NCI-H446 (cell line): ENCODE measurements at places on chromosomes 13 and 19.

DNA sequence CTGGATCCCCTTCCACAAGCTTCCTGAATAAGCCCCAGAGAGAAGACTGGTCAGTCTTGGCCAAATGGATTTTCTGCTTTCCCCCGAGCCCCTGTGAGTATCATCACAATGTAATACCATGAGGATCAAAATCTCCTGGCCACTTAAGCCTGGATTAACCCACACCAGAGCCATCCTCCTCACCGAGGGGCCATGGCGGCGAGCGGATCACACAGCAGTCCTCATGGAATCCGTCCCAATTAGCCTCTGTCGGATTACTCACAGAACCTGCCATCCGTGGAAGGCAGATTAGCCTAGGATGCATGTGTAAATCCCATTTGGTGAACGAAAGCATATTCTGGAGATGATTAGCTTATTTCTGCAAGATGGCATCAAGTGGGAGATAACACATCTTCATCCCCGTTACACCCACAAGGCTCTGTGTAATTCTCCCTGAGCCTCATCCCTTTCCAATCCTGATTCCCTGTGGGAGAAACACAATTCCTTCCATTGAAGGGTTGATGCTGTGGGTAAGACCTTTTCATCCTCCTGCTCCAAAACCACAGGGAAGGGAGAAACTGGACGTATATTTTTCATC, 42.5 kb downstream of the GNG7 start:
- DNase-seq: no peak

DNA sequence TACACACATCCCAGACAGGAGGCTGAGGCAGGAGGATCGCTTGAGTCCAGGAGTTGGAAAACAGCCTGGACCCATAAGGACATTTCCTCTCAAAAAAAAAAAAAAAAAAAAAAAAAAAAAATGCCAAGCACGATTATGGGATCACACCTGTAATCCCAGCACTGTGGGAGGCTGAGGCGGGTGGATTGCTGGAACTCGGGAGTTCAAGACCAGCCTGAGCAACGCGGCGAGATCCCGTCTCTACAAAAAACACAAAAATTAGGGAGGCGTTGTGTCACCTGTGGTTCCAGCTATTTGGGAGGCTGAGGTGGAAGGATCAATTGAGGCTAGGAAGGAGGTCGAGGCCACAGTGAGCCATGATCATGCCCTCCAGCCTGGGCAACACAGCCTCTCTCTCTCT, 973 bp upstream of the OCEL1 start:
- no peak for DNase-seq

DNA sequence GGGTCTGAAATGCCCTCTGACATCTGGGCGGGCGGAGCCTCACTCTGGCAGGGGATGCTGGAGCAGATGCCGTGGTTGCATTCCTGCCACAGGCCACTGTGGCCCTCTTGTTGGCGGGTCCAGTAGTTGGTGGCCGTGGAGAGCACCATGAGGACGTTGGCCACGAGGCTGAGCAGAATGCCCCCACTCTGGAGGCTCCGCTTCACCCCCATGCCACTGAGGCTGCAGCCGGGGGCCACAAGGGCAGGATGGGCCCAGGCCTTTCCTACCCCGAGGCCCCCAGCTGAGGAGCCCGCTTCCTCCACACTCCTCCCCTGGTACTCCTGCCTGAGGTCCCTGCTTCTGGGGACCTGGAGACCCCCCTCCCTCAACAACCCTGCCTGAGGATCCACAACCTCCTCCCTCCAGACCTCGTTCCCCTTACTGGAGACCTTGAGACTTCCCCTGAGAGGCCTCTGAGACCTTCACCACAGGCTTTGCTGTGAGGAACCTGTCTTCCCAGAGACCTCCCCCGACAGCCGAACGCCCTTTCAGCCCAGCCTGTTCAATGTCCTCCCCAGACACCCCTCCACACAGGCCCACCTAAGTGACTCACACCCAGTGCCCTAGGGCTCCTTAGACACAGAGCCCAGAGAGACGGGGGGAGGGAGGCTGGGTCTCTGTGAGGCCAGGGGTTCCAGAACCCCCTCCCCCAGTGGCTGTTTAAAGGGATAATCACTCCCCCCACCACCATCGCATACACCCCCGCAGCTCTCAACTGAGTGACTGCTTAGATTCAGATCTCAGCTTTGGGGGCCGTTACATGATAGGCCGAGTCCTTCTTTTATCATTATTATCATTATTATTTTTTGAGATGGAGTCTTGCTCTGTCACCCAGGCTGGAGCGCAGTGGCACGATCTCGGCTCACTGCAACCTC, at the start of gene CLDND2:
CLDND2 (minus strand) TSS at position 638 of the 917 bp plus-strand sequence; CDS start at position 212, 426 bp downstream.
- no peak for DNase-seq

DNA sequence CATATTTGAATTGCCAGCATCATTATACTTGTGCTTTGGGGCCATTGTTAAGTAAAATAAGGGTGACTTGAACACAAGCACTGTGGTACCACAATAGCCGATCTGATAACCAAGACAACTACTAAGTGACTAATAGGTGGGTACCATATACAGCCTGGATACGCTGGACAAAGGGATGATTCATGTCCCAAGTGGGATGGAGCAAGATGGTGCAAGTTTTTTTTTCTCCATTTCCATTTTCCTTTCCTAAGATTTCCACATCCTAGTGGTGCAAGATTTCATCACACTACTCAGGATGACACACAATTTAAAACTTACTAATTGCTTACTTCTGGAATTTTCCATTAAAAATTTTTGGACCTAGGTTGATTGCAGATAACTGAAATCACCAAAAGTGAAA, 15.1 kb downstream of the BRCA2 start:
- DNase-seq: no peak
